ENCODE measurements at places on chromosomes 5 and 9. TPM values are rescaled to one million over a fixed set of nuclear protein-coding genes. Genes with fewer than 3 reads are reported as not detected.

GRCh38 chr9:134442085-134442474, 115.8 kb downstream of the RXRA start:
- peak overlapping the region; percentile 47 for H3K27ac ChIP-seq
- H3K4me3 ChIP-seq: no peak overlapping the region
- DNase-seq: no peak
- no peaks in the 10 kb centered on the region for H3K27me3 ChIP-seq
- no peaks in the 10 kb centered on the region for H3K36me3 ChIP-seq

The SLC45A2 gene
- total RNA-seq: not detected

The KCNN2 gene
- total RNA-seq: not detected

DNA sequence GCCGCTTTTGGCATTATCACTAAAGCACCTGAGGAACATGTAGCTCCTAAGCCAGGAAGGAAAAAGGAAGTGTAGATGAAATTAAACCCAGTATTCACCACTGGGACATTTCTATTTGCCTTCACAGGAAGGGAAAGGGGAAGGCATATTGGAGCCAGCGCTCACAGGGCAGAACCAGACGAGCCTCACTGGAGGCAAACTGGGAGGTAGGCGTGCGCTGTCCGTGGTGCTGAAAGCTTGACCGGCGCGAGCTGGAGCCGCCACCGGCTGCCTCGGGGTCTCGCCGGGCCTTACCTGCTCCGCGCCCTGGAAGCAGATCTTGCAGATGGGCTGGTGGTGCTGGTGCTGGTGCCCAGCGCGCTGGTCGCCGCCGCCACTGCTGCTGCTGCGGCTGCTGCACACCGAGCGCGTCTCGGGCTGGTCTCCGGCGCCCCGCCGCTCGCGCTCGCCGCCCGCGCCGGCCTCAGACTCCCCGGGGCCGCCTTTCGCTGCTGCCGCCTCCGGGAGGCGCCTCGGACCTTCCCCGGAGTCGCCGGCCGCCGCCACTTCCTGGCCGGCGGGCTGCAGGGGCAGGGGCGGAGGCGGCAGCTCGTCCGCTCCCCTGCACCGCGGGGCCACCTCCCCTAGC, 732 bp downstream of the MARCHF11 start:
- no peak overlapping the region for H3K27ac ChIP-seq
- peak; percentile 92 for DNase-seq
- peaks cover 4% of the 10 kb centered on the region for H3K4me1 ChIP-seq
- no peaks in the 10 kb centered on the region for H3K36me3 ChIP-seq
- peaks cover 47% of the 10 kb centered on the region for H3K27me3 ChIP-seq

DNA sequence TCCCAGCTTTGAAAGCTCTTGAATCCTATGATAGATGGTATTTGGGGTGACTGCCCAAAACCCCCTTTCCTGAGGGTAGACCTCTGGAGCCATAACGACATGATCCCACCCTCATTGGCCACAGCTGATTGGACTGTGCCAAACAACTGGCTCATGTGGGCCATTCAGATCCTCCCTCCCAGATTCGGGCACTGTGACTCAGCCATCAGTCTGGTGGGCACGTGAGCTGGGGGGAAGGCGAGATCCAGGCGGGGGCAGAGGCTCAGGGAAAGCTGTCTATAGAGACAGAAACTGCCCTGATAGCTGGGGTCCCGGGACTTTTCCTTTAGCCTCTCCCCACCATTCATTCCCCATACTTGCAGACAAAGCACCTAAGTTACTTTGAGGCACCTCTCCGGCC, 15.1 kb upstream of the NCS1 start:
- no peaks in the 10 kb centered on the region for H3K36me3 ChIP-seq
- H3K4me1 ChIP-seq: no peaks in the 10 kb centered on the region
- H3K27ac ChIP-seq: no peak overlapping the region
- H3K4me3 ChIP-seq: no peak overlapping the region
- H3K27me3 ChIP-seq: no peaks in the 10 kb centered on the region
- no peak for DNase-seq

The PCDHB7 gene
- total RNA-seq: 1.2 TPM

The GARIN3 gene
- not detected for total RNA-seq

- peaks cover 5% of the 10 kb centered on the region for H3K4me1 ChIP-seq
- DNase-seq: no peak
- H3K36me3 ChIP-seq: peaks cover 8% of the 10 kb centered on the region
- no peak overlapping the region for H3K4me3 ChIP-seq
- H3K27me3 ChIP-seq: no peaks in the 10 kb centered on the region
- H3K27ac ChIP-seq: no peak overlapping the region
Observed at GRCh38 chr9:91758491-91758981, 191.5 kb downstream of the ROR2 start.

The B4GALT1 gene
- 83.5 TPM for total RNA-seq

The CAAP1 gene
- total RNA-seq: 15.0 TPM

DNA sequence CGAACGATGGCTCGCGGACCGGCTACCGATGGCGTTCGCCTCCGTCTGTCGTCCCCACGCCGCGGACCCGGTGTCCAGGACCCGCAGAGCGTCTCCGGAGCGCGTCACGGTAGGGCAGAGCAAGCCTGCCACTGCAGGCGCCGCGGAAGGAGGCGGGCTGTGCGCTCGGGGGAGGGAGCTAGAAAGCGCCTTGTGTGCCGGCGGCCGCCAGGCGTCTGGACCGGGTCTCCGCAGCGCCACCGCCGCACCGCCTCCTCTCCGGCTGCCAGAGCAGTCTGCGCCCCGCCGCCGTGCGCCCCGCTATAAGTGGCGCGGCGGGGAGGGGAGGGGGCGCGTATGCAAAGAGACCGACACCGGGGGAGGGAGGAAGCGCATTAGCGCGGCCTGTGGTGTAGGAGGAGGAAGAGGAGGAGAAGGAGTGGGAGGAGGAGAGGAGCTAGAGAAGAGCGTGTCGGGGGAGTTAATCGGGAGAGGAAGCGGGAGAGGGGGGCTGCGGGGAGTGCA, at the start of gene ENC1:
ENC1 (minus strand) TSS at position 279 of the 504 bp plus-strand sequence. CDS start 4,243 bp downstream, outside the sequence.
- H3K27ac ChIP-seq: peak within 1 kb of the TSS; percentile 96
- H3K4me3 ChIP-seq: peak within 1 kb of the TSS; percentile 95
- H3K4me1 ChIP-seq: peaks cover 61% of the 10 kb centered on the region

The GAPT gene
- not detected for total RNA-seq

DNA sequence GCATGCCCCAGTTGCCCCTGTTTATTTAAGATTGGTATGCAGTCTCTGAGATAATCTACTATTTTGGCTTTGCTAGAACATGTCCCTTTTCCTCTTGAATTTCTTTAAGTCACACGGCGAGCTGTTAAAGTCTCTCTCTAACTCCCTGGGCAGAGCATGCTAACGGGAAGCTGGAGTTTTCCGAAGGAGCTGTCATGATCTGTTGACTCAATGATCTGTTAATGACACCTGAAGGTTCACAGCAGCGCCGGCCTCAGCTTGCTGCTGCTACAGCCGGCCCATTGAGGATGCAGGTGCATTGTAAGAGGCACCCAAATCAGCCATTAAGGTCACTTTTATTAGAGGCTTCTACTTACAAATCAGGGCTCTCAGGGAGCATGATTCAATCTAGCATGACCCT, 1203.4 kb downstream of the MAT2B start:
- no peaks in the 10 kb centered on the region for H3K36me3 ChIP-seq
- H3K4me3 ChIP-seq: no peak overlapping the region
- no peaks in the 10 kb centered on the region for H3K4me1 ChIP-seq
- no peak for DNase-seq

- H3K27me3 ChIP-seq: peaks cover 31% of the 10 kb centered on the region
- no peak for DNase-seq
- no peak overlapping the region for H3K27ac ChIP-seq
- no peaks in the 10 kb centered on the region for H3K4me1 ChIP-seq
Observed at GRCh38 chr5:41683181-41683580, 172.8 kb upstream of the PLCXD3 start.

The CSF1R gene
- total RNA-seq: 0.62 TPM

- no peaks in the 10 kb centered on the region for H3K36me3 ChIP-seq
- H3K27ac ChIP-seq: no peak overlapping the region
- H3K27me3 ChIP-seq: peaks cover 25% of the 10 kb centered on the region
- H3K4me1 ChIP-seq: no peaks in the 10 kb centered on the region
- no peak for DNase-seq
Observed at GRCh38 chr5:156984064-156984463, 21.0 kb upstream of the TIMD4 start.

GRCh38 chr5:134223406-134224248, 2.2 kb downstream of the PPP2CA start:
- H3K27ac ChIP-seq: peak overlapping the region; percentile 99
- H3K27me3 ChIP-seq: no peaks in the 10 kb centered on the region
- DNase-seq: no peak
- H3K4me1 ChIP-seq: peaks cover 62% of the 10 kb centered on the region
- H3K4me3 ChIP-seq: peak overlapping the region; percentile 95

DNA sequence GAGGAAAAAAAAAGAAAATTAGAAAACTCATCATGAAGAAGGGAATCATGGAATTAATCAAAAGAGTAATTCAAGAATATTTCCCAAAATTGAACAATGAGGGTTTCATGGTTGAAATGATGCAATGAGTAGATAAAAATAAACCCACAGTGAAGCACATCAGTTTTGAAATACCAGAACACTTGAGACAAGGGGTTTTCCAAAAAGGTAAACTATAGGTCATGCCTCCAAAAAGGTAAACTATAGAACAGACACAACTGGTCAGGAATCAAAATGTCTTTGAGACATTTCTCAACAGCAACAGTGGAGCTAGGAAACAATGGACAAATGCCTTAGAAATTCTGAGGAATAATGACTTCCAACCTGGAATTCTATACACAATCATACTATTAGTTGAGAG, 60.2 kb upstream of the PCSK5 start:
- H3K27ac ChIP-seq: no peak overlapping the region
- peaks cover 20% of the 10 kb centered on the region for H3K4me1 ChIP-seq
- H3K27me3 ChIP-seq: no peaks in the 10 kb centered on the region
- no peak for DNase-seq

The MARCOL gene
- total RNA-seq: not detected

The ANKRD31 gene
- 0.10 TPM for total RNA-seq

GRCh38 chr9:109730228-109730627, 49.8 kb upstream of the PALM2AKAP2 start:
- H3K27ac ChIP-seq: no peak overlapping the region
- H3K4me1 ChIP-seq: peaks cover 32% of the 10 kb centered on the region
- H3K36me3 ChIP-seq: no peaks in the 10 kb centered on the region
- no peak for DNase-seq
- H3K4me3 ChIP-seq: no peak overlapping the region

The POU5F2 gene
- total RNA-seq: 0.62 TPM

The LCN15 gene
- total RNA-seq: not detected

DNA sequence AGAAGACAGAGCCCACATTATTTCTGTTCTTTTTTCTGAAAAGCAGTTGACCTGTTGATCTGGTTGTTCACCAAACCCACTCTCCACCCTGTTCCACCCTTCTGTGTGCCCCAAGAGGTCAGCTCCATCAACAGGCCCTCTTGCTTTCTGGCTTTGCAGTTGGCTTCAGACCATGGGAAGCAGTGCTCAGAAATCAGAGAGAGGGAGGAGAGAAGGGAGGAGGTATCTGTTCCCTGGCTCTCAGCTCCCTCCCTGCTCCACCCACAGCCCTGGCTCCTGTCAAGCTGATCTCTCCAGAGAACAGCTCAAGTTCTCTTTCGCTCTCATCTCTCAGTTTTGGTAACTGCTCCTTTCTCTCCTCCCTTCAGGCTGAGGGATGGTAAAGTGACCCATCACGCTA, 144.2 kb upstream of the RAI14 start:
- peak overlapping the region; percentile 79 for H3K27ac ChIP-seq
- no peak overlapping the region for H3K4me3 ChIP-seq
- DNase-seq: no peak
- H3K27me3 ChIP-seq: no peaks in the 10 kb centered on the region
- peaks cover 48% of the 10 kb centered on the region for H3K4me1 ChIP-seq

GRCh38 chr9:30289435-30289834, 2095.0 kb upstream of the ACO1 start:
- no peak for DNase-seq
- no peaks in the 10 kb centered on the region for H3K36me3 ChIP-seq
- no peaks in the 10 kb centered on the region for H3K27me3 ChIP-seq
- no peak overlapping the region for H3K4me3 ChIP-seq
- H3K4me1 ChIP-seq: no peaks in the 10 kb centered on the region
- no peak overlapping the region for H3K27ac ChIP-seq

The IL13 gene
- total RNA-seq: not detected

The DMRT2 gene
- not detected for total RNA-seq

GRCh38 chr9:6096821-6097220, 81.4 kb upstream of the RANBP6 start:
- no peak for DNase-seq
- H3K27ac ChIP-seq: no peak overlapping the region
- no peak overlapping the region for H3K4me3 ChIP-seq
- no peaks in the 10 kb centered on the region for H3K4me1 ChIP-seq
- H3K36me3 ChIP-seq: no peaks in the 10 kb centered on the region

DNA sequence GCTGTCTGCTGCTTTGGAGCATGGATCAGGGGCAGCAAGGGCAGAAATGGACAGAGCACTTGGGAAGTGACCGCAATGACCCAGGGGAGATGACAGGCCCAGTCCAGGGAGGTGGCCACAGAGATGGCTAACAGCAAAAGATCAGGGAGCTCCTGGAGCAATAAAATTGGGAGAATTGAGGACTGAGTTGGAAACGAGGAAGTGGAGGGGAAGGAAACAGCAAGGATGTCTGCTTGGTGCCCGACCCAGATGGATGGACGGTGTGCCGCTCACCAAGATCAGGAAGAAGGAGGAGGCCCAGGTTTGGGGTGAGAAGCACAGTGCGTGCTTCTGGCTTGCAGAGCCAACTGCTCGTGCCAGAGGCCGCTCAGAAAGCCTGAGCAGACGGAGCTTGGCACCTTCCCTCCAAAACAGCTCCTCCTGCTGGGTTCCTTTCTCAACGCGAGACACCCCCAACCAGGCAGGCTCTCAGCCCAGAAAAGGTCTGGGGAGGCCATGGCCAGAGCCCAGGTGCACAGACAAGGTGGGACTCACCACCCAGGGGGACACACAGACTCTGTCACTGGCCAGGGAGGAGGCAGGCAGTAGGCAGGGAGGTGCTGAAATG, 1.7 kb upstream of the SLC34A1 start:
- H3K4me1 ChIP-seq: peaks cover 14% of the 10 kb centered on the region
- no peaks in the 10 kb centered on the region for H3K36me3 ChIP-seq
- H3K27ac ChIP-seq: no peak overlapping the region
- no peak for DNase-seq
- peaks cover 8% of the 10 kb centered on the region for H3K27me3 ChIP-seq

The LHX3 gene
- not detected for total RNA-seq

GRCh38 chr9:136962701-136963248, 10.7 kb downstream of the LCN12 start:
- H3K4me1 ChIP-seq: peaks cover 4% of the 10 kb centered on the region
- no peak overlapping the region for H3K4me3 ChIP-seq
- H3K27ac ChIP-seq: no peak overlapping the region
- H3K27me3 ChIP-seq: peaks cover 3% of the 10 kb centered on the region
- no peaks in the 10 kb centered on the region for H3K36me3 ChIP-seq

GRCh38 chr9:88258024-88258423, 119.7 kb upstream of the SPATA31C2 start:
- no peak for DNase-seq
- peak overlapping the region; percentile 63 for H3K27ac ChIP-seq
- H3K4me3 ChIP-seq: no peak overlapping the region
- no peaks in the 10 kb centered on the region for H3K27me3 ChIP-seq
- H3K4me1 ChIP-seq: peaks cover 22% of the 10 kb centered on the region

DNA sequence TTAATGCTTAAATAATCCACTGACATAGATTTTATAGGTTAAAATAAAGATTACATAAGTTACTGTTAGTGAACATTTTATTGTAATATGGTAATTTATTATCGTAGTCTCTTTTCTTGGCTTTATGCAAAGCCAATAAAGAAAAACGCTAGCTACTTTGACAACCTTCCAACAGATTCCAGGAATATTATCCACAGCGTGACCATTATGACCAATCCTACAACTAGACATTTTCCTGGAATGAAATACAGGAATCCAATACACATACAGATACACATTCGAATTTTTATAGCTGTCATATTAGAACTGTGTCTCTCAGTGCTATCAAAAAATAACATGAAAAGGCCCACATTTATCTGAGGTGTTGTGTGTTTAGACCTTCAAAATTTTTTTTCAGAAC, 13.1 kb downstream of the RPS23 start:
- no peak overlapping the region for H3K27ac ChIP-seq
- no peak for DNase-seq
- peaks cover 24% of the 10 kb centered on the region for H3K4me1 ChIP-seq
- H3K27me3 ChIP-seq: no peaks in the 10 kb centered on the region
- H3K4me3 ChIP-seq: no peak overlapping the region

The OSMR gene
- total RNA-seq: 20.8 TPM

All from chondrocyte (in vitro differentiated cells).